ENCODE measurements at places on chromosomes 2 and 18.

DNA sequence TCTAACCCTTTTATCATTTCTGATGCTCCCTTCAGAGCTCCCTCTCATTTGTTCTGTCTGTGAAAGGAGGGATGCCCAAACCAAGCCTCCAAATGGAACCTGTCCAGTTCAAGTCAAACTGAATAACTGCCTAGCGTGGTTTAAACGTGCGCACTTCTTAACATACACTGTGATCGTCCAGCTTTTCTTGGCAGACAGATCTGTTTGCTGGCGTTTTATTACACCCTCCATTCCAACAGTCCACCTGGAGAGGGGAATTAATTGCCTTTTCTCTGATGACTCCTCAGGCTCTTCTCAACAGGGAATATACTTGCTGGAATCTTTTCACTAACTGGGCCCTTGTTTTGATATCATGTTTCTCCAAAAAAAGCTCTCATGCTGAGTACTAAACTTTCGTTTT, 379.2 kb upstream of the POU3F3 start:
- no peak for DNase-seq

- DNase-seq = no peak
Measured at GRCh38 chr2:178069551-178069950, 3.0 kb downstream of the PDE11A start.

- DNase-seq = no peak
Measured at GRCh38 chr18:9804517-9805104, 81.2 kb upstream of the TXNDC2 start.

DNA sequence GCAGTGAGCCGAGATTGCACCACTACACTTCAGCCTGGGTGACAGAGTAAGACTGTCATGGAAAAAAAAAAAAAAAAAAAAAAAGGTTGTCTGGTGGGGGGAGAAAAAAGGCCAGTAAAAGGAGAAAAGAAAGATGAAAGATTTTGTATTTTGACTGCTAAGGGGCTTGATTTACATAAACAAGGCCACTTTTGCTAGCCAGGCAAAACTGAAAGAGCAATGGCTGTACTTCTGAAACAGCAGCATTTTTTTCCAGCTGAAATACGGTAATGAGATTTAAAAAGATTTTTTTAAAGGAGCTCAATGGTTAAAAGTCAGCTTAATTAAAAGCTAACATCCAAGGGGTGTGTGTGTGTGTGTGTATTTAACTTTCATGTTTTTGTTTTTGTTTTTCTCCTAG, 11.3 kb upstream of the OXER1 start:
- no peak for DNase-seq

DNA sequence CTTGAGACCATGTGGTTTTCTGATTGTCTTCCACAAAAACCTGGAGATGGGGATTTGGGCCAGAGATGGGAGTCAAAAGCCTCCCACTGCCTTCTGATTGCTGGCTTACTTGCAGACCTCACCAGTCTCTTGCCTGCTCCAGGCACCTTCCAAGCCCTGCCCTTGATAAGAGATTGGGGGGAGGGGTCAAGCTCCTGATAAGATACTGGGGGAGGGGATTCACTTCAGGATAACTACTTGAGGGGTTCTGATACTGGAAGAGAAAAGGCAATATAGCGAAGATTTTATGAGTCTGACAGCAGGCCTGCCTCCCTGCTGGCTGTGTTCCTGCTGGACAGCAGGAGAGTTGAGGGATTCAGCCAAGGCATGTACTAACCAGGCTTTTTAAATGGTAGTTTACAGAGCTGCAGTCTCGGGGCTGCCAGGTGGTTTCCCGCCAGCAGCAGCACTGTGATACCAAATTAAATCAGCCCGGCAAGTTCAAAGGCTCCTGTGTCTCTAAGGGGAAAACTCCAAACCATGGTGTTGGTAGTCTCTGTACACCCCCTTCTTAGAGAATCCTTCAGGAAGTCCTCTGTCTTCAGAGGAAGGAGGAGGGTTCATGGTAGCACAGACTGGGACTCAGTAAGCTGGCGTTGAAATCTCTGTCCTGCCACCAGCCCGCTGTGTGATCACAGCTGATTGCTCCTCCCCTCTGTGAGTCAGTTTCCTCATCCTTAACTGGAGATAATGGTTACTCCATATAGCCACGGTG, 58.3 kb downstream of the FBXO36 start:
- DNase-seq = no peak

DNA sequence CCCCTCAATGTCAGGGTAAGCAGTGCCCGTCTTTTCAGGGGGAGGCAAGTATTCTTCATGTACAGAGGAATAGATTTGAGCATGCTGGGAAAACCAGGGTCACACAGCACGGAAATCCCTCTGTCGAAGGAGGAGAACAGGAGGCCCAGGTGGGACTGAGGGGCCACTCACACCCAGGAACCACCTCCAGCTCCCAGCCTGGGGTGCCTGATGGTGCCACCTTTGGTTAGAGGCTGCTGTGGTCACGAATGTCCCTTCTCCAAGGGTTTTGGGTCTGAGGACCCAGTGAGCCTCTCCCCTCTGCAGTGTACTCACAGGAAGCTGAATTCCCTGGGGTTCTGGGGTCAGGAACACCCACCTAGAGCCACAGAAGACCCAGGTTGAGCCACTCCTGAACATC, 197.3 kb downstream of the ANKRD30B start:
- no peak for DNase-seq

DNA sequence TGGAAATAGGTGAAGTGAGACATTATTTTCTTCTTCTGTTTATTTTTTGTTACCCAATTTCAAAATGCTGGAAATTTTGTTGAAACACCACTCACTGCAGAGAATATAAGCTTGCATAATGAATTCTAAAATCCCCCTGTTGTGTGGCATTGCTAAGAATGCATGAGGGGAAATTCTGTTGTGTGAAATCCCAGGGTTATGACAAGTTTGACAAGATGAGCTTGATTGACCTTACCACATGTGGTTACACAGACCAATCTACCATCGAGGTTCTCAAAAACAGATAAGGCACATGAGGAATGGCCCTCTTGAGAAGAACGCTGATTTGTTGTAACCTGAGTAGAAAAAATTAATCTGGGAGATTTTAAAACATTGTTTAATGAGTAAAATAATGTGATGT, 261.6 kb upstream of the MMADHC start:
- no peak for DNase-seq

DNA sequence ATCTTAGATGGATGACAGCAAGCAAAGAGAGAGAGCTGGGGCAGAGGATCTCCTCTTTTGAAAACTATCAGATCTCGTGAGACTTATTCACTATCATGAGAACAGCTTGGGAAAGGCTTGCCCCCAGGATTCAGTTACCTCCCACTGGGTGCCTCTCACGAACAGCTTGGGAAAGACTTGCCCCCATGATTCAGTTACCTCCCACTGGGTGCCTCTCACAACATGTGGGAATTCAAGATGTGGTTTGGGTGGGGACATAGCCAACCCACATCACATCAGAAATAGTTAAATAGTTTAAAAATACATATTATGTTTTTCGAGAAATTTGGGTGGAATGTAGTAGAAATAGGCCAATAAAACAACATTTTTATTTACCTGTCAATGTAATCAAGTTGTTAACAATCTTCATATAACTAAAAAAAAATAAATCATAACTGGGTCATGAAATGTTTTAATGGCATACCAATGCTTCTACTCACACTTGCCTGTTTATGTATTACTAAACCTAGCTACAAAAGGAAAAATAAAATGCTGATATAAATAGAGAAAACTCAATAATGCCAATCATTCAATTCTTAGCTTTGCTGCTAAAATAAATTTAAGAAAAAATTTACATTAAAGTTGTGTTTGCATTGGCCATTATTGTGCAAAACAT, 608.9 kb downstream of the SUCLG1 start:
- DNase-seq = no peak

GRCh38 chr2:232541195-232541960, 1.9 kb downstream of the CHRNG start:
- no peak for DNase-seq

- DNase-seq = no peak
Measured at GRCh38 chr2:212318636-212319035, 220.0 kb downstream of the ERBB4 start.

DNA sequence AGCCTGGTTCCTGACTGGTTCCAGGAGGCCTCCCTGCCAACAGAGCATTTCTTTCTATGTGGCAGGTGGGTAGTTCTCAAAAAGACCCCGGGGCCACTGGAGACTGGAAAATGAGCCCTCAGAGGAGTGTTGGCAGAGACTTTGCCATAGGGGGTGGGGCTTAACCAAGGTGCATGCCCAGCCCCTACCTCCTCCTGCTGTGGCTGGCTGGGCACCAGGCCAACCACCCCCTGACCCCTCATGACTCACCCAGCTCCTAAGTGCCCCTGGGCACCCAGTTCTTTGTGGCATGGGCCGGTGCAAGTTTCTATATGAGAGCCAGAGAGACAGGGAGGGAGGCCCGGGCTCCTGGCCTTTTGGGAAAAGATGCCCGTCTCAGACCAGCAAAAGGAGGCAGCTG, 98.2 kb upstream of the SMAD2 start:
- DNase-seq = no peak

- DNase-seq = no peak
Measured at GRCh38 chr18:55579501-55580270, 8.3 kb downstream of the TCF4 start.

DNA sequence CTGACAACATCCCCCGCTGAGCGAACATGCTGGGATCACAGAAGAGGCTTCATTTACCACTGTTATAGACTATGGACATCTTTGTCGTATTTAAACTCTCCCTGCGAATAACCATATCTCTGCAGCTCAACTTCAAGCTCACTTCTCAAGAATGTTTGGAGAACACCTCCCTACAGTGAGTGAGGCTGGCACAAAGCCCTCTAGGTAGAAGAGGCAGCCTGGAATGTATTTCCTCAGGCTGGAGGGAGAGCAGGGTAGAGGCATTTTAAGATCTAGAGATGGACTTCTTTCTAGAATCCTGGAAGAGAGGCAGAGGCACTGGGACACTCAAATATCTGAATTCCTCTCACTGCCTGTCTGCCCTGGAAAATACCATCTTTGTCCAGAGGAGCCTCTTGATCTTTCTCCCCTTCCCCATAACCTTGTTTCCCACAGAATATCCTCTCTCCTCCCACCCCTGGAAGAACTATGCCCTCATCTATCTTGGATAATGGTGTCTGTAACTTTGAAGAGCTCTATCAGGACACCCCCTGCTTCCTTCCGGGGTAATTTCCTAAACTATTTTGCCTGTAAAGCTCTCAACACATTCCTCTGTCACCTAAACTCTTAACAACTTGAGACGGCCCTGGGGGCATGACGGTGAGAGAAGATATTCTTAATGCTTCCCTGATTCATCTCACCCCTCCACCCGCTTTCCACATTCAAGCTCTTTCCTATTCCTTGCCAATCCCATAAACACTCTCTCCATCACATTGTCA, 2.4 kb upstream of the ANTXR1 start:
- no peak for DNase-seq

- no peak for DNase-seq
Measured at GRCh38 chr2:62811086-62811485, 105.6 kb downstream of the EHBP1 start.

DNA sequence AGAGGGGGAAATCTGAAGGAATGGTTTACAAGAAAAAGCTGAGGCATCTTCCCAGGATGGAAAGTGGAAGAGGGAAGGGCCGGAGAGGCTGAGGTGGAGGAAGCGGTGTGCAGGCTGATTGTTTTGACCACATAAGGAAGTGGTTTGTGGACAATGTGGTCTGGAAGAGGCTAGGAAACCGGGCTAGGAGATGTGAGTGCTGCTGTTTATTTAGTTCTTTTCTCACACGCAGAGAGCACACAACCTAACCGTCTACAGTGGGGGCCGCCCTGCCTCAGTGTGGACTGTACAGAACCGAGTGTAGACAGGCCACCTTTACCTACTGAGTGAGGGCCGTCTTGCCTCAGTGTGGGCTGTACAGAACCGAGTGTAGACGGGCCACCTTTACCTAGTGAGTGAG, 251.7 kb upstream of the PXDN start:
- DNase-seq = no peak

GRCh38 chr2:156465573-156465972, 29.4 kb downstream of the GPD2 start:
- DNase-seq = no peak

GRCh38 chr2:86433137-86433536, 8.0 kb upstream of the KDM3A start:
- no peak for DNase-seq

DNA sequence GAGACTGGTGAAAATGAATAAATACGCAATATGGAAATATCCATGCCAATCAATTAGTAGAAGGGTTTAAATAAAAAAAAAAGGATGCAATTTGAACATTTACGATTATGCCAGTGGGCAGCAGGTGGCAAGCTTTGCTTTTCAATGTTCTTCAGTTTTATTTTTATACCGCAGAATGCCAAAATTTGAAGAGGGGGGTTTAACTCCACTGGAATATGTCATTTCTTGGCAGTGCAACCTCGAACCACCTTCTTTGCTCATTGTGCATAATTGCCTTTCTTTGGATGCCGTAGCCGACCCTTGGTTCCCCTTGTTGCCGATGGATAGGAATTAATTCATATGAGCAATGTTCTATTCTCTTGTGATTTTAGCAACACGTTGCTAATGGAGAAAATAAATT, 88.0 kb downstream of the LTBP1 start:
- no peak for DNase-seq

GRCh38 chr2:85112906-85113625, 20.1 kb upstream of the TCF7L1 start:
- DNase-seq = no peak

GRCh38 chr2:217331523-217332416, 471.9 kb upstream of the TNP1 start:
- no peak for DNase-seq

DNA sequence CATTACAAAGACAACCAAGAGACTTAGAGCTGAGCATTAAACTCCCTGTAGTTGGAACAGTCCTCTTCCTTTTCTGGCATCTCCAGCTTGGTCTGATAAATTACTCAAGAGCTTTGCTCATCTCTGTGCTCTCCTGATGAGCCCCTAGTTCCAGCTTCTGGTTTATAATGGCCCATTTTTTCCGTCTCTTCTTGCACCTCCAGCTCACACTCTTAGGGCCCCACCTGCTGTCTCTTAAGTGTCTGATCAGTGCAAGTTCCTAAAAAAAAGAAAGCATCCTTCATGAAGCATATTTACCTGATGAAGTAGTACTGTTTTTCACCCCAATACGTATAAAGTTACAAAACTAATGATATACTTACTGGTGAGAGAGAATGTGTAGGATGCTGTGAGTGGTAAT, 822.9 kb downstream of the RNF144A start:
- no peak for DNase-seq

DNA sequence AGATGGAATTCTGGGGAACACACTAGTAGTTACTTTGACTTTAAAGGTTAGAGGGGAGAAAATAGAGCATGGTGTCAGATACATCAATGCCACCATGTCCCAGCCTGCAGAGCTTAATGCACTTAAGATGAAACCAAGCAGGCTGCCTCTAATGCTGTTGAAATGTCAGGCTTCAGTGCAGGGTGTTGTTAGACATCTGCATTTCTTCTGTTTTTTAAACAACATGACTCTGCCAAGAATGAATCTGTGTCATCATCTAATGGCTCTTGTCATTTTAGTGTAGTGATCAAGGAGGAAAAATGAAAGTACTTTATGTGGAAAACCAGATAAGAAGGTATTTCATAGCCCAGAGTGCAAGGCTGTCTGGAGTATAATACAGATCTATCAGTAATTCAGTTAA, 29.9 kb downstream of the LYPD1 start:
- DNase-seq = no peak

- no peak for DNase-seq
Measured at GRCh38 chr2:73203055-73203681, 794 bp downstream of the NOTO start.
